ENCODE measurements at places on chromosomes 2 and 18.

GRCh38 chr2:209276000-209276399 lies 147.8 kb upstream of the MAP2 start:
- no peak for DNase-seq

- no peak for DNase-seq
These were observed 269.6 kb upstream of the CWC22 start for GRCh38 chr2:180276733-180277132.

GRCh38 chr18:78918707-78919106 lies 60.9 kb upstream of the SALL3 start:
- no peak for DNase-seq

GRCh38 chr2:96065381-96065930 lies 30.7 kb upstream of the GPAT2 start:
- no peak for DNase-seq

GRCh38 chr2:30315391-30316063 lies 84.2 kb downstream of the LBH start:
- no peak for DNase-seq

DNA sequence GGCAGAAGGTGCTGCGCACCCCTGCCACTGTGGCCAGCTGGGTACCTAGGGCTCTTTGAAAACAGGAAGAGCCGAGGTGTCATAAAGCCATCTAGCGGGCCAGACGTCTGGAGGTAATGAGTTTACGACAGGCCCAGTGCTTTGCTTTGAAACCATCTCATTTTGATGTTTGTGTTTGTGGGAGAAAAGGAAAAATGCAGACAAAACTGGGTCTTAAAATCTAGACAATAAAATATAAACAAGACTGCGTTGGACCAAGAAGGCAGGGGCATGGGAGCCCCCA lies 3.2 kb downstream of the HOXD9 start:
- DNase-seq = no peak

DNA sequence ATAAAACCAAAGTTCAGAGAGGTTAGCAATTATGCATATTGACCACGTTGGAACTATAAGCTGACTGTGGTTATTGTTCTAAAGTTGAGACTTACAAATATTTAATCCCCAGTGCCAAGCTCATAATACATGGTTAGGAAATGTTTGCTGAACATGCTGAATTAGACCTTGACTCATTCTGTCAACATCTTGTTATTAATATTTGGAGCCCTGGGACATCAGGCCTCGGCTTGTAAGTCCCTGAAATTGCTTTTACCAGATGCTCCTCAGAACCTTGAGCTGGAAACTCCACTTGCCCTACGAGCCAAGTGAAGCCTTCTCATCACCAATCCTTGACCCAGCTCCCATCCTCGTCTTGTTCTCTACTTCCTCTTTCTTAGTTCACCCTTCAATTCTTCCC lies 21.2 kb downstream of the DYNAP start:
- no peak for DNase-seq

DNA sequence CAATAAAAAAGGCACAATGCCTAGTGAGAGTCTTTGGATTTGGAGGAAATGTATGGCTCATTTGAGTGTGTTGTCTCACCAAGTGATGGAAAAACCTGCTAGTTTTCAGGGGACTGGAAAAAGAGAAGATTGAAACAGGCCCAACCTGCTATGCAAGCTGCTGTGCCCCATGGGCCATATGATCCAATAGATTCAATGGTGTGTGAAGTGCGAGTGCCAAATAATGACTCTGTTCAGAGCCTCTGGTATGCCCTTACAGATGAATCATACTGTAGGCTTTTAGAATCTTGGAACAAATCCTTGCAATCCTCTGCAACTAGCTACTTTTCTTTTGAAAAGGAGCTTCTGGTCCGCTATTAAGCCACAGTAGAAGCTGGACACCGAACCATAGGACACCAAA lies 529.8 kb upstream of the CNTNAP5 start:
- DNase-seq = no peak

DNA sequence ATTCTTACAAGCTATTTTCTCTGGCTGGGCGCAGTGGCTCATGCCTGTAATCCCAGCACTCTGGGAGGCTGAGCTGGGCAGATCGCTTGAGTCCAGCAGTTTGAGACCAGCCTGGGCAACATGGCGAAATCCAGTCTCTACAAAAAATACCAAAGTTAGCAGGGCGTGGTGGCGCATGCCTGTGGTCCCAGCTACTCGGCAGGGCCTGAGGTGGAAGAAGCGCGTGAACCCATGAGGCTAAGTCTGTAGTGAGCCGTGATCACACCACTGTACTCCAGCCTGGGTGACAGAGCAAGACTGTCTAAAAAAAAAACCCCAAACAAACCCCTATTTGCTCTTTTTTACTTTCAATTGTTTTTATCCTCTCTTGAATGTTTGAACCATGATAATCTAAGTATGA lies 37.0 kb downstream of the PPP4R1 start:
- no peak for DNase-seq

DNA sequence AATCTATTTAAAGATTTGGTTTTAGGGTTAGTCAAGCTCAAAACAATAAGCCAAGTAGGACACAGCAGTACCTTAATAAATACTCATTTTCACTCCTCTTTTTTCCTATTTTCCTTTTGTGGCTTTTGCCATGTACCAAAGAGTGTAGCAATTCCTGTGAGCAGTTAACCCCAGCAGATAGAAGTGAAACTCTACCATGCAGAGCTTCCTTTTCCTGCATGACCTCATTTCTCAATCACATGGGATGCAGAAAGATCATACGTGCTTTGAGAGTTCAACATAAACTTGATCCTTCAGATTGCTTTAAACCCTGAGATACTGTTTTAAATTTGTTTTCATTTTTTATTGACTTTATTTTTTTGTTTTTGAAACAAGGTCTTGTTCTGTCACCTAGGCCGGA lies 99.1 kb upstream of the ARHGAP15 start:
- no peak for DNase-seq

- no peak for DNase-seq
These were observed 1019.5 kb downstream of the TMEM182 start for GRCh38 chr2:103781313-103781712.

DNA sequence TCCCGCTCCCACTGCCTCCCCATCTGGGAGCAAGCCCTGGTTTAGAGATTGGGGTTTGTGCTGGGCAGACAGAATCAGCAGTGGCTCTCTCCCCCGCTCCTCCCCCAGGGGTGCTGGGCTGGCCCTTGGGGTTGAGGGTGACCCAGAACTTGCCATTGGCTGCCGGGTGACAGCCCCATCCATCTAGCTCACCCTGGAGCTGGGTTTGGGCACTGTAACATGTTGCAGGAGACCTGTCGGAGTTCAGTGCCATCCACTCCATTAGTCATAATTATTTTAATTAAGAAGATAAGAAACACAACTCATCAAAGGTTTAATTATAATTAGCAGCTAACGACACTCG lies 111.4 kb upstream of the OTOS start:
- DNase-seq = no peak

DNA sequence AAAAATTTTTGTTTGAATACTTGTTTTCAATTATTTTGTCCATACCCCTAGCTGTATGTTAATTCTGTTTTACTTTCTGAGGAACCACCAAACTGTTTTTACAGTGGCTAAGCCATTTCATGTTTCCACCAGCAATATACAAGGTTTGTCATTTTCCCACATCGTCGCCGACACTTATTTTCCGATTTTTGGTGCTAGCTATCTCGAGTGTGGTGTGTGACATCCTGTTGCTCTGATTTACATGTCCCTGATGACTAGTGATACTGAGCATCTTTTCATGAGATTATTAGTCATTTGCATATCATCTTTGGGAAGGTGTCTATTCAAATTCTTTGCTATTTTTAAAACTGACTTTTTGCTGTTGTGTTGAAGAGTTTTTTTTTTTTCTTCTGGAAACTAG lies 7.2 kb upstream of the GPC1 start:
- DNase-seq = no peak

- no peak for DNase-seq
These were observed 82.8 kb downstream of the ZNF516 start for GRCh38 chr18:76412010-76412817.

DNA sequence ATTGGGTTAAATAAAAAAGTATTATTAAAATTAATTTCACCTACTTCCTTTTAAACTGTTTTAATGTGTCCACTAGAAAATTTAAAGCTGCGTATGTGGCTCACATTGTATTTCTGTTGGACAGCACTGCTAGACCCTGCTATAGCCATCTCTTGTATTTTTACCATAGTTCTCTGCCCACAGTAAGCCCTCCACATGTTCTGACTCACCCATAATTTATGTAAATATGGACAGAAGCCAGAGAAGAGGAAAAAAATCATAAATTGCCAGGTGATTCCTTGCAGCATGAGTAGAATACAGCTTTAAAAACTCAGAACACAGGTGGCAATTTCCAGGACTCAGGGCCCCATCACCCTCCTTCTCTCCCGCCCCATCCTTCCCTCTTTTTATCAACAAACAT lies 142.4 kb upstream of the MEX3C start:
- no peak for DNase-seq

DNA sequence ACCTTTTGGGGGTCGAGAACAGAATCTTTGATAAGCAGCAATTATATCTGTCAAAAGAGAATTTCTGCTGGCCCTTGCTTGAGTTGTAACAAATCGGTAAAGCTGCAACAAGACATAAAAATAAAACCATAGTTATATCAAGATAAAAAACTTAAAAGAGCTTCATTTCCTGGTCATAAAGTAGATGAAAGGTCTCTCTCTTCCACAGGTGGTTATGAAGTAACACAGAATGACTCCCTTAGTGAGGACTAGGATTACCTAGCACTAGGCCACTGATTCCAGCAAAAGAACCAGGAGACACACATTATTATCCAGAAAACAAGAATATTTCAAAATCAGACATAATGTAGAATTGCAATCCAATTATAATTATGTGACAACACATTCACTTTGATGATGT lies 5.4 kb downstream of the AFG3L2 start:
- no peak for DNase-seq

DNA sequence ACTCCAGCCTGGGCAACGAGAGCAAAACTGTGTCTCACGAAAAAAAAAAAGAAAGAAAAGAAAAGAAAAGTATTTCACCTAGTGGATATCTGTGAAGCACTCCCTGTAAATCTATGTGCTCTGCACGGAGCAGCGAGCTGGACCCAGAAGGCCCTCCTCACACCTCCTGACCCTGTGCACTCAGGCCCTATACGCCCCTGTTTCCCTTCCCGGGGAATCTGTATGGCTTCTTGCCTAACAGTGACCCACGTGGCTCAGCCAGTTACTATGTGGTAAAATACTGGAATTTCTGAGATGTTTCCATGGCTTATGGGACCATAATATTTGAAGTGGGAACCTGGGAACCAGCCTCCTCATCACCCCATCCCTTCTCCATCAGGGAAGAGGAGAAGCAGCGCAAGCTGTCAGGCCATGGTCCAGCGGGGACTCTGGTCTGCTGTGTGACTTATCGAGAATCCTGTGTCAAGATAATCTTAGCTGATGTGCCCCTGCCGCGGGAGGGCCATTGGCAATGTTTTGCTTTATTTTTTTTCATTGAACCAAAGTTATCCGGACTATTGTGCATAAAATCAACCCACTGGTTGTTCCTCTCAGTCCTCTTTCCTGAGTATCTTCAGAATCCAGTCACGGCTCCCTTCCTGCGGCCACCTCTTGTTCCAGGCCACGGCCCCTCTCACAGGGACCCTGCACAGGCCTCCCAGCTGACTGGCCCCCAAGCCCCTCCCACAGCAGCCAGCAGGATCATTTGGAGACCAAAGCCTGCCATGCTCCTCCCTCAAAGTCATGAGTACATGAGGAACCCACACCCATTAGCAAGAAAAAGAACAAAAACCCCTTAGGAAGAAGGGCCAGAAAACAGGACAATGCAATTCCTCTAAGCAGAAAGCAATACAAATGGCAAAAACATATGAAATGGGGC lies 30.6 kb downstream of the SDC1 start:
- DNase-seq = no peak

GRCh38 chr18:3115447-3116030 lies 102.6 kb upstream of the LPIN2 start:
- no peak for DNase-seq

- DNase-seq = no peak
These were observed 76.7 kb upstream of the TWIST2 start for GRCh38 chr2:238771218-238771617.

- DNase-seq = no peak
These were observed 69.3 kb downstream of the MARCO start for GRCh38 chr2:119011162-119011909.

DNA sequence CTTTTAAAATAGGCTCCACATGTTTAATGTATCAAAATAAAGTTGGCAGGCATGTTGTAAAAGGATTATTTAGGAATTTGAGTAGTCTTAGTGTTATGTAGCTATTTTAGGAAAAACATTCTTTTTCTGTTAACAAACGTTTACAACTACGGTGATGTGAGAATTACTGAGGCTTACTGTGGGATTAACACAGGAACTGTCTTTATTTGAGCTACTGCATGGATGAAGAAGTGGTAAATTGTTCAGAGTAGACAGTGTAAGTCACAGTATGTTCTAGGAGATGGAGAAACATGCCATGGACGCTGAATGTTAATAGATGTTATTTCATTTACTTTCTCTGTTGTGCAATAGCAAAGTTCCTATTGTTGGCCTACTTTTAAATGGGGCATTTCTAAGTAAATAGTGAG lies 1.6 kb downstream of the PPM1B start:
- no peak for DNase-seq

DNA sequence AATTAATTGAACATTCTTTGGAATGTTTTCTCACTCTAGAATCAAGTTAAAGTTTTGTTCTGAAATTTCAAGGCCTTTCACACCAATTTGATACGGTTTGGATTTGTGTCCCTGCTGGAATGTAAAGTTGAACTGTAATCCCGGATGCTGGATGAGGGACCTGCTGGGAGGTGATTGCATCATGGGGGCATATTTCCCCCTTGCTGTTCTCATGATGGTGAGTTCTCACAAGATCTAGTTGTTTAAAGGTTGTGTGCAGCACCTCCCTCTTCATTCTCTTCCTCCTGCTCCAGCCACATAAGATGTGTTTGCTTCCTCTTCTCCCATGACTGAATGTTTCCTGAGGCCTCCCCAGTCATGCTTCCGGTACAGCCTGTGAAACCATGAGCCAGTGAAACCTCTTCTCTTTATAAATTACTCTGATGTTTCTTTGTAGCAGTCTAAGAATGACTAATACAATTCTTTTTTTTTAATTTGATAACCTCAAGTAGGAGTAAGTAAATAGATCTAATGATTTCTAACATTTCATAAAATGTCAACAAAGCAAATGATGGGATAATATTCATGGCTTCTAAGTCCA lies 144.2 kb upstream of the CDH7 start:
- DNase-seq = no peak

- no peak for DNase-seq
These were observed 4.0 kb downstream of the GATA6 start for GRCh38 chr18:22173221-22173927.

DNA sequence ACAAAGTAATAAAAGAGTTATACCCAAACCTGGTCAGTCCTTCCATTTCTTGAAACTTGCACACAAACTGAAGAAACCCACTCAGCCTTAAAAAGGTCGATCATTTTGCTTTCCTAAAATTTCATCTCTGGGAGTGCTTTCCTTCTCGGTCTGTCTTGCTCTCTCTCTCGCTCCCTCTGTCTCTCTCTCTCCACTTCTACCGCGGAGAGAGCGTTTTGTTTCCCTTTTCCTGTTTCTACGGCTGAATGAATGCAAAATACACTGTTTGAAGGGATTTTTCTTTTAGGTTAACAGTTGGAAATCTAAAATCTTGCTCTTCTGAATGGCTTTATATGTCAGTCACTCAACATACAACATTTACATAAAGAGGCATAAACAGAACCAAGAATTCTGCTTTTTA lies 424.2 kb downstream of the TGIF1 start:
- DNase-seq = no peak
